ENCODE measurements at places on chromosomes 5 and 9.

- DNase-seq: no peak
Observed at GRCh38 chr5:74320526-74320925, 320.0 kb downstream of the ENC1 start.

DNA sequence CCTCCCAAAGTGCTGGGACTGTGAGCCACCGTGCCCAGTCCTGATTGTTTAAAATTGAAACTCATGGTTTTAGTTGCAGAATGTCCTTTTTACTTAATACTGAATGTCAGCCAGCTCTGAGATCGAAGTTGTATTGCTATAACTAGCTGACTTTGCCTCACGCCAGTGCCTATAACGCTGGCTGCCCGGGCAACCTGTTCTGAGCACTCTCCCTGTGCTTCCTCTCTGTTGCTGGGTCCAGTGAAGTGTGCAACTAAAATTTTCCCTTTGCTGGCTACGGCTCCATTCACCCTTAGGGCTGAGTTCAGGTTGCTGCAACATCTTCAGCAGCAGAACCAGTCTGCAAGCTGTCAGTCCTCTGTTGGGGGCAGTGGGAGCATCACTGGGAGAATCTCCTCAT lies 65.9 kb downstream of the GLDC start:
- no peak for DNase-seq

GRCh38 chr9:114309096-114309495 lies 13.8 kb upstream of the ORM1 start:
- DNase-seq: no peak

DNA sequence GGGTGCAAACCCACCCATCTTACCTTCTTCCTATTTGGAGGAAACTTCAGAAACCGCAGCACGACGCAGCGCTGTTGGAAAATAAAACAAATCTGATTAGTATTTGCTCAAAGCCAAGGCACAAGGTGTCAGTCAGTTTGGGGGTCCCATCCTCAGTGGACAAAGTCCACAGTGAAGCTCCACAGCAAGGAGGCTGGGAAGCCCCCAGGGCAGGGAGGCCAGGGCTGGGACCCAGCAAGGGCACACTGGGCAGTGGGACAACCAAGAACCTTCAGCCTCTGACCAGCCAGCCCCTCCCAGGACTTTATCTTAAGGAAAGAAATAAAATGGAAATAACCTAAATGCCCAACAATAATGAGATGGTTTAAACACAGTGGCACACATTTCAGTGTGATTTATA lies 11.3 kb downstream of the IPPK start:
- DNase-seq: no peak

GRCh38 chr5:147918899-147919298 lies 12.6 kb upstream of the C5orf46 start:
- DNase-seq: no peak

DNA sequence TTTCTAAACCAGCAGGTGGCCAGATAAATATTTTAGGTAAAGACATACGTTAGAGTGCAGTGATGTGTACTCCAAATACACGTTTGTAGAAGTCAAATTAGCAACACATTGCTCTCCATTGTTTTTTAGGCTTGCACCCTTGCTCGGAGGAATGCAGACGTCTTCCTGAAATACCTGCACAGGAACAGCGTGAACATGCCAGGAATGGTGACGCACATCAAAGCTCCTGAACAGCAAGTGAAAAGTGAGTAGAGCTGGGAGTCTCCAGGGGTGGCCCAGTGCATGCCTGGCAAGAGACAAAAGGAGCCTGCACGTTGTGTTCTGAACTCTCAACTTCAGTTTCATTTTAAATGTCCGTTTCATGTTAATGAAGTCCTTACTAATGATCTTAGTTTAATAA lies 207.5 kb upstream of the OTULINL start:
- no peak for DNase-seq

- peak; percentile 5 for DNase-seq
Observed at GRCh38 chr9:122991370-122991830, 42.1 kb upstream of the GPR21 start.

DNA sequence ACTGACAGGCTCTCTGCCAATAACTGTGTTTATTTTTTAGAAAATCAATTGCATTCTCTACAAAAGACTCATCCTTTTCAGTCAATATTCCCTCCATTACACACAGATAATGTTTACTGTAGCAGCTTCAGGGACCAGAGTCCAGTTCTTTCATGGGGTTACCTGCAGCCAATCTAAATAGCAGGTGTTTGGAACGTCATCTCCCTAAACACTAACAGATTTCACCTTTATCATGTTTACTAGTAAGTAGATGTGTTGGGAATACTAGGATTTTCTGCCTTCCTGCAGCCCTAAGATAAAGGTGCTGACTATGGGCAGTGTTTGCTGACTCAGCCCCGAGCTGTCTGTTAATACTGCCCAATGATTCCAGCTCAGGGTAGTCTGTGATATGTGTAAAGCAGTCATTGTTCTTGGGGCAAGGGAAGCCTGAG lies 447.0 kb downstream of the KIF4B start:
- DNase-seq: no peak

DNA sequence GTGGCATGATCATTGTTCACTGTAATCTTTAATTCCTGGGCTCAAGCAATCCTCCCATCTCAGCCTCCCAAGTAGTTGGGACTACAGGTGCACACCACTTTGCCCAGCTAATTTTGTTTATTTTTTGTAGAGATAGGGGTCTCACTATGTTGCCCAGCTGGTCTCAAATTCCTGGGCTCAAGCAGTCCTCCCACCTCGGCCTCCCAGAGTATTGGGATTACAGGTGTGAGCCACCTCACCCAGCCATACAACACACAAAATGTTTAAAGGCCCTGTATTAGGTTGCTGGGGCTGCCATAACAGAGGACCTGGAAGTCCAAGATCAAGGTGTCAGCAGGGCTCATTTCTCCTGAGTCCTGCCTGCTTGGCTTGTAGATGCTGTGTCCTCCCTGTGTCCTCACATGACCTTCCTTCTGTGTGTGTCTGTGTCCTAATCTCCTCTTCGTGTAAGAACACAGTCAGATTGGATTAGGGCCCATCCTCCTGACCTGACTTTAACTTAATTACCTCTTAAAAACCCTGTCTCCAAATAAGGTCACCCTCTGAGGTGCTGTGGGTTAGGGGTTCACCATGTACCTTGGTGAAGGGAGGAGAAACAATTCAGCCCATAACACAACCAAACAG lies 5.4 kb downstream of the UBE2QL1 start:
- no peak for DNase-seq

DNA sequence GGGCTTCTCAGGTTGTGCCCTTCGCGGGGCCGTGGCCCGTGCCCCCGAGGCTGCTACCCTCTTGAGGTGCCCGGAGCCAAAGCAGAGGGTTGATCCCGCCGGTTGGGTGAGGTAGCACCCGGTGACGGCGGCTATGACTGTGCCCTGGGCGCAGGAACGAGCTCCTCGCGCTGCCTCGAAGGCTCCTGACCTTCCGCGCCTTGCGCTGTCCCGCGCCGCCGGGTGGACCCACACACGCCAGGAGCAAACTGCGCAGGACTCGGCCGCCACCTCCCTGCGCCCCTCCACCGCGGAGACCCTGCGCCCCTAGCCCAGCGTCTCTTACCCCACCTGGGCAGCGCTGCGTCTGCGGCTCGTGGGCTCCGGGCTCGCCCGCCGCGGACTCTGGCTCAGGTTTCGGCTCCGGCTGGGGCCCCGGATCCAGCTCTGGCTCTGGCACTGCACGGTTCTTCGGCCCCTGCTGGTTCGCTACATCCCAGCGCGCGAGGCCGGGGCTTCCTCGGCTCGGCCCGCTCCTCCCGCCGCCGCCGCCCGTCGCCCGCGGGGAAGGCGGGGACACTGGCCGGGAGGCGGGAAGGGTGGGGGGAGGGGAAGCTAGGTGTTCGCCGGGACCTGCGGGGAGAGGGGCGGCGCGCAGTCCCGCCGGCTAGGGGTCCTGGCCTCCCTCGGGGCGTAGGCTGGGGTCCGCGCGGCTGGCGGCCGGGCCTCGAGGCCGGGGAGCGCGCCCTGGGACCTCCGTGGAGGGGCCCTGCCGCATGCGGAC lies 5.4 kb upstream of the PITX1 start:
- no peak for DNase-seq

- DNase-seq: peak; percentile 13
Observed at GRCh38 chr9:6759185-6759977, 1.6 kb downstream of the KDM4C start.

DNA sequence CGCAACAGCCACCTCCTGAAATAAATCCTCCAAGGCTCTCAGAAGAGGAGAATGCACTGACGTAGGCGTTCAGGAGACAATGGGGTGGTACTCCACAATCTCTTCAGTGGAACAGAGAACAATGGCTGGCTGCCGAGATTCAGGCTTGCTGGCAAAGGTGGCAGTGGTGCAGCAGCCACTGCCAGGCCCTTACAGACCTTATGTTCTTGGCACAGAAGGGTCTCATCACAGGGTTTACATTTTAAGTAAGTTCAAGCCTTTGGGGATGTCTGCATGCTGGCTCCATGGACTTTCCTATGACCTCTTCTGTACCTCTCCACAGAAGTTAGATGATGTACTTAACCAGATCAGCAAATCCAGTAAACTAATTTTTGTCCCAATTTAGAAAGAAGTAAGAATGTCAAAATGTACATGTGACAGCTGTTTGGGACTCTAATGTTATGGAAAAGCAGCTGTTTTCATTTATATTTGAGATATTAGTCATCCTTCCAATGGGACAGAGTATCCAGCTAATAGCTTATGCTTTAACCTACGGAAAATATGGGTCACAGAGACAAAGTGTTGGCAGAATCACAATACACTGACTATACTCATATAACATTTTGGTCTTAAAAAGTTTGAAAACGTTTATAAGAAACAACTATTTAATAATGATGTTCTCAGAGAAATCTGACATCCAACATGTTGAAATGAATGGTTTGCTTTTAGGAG lies 180.9 kb downstream of the MAPKAP1 start:
- no peak for DNase-seq

- no peak for DNase-seq
Observed at GRCh38 chr5:35153375-35153932, 76.8 kb downstream of the PRLR start.

DNA sequence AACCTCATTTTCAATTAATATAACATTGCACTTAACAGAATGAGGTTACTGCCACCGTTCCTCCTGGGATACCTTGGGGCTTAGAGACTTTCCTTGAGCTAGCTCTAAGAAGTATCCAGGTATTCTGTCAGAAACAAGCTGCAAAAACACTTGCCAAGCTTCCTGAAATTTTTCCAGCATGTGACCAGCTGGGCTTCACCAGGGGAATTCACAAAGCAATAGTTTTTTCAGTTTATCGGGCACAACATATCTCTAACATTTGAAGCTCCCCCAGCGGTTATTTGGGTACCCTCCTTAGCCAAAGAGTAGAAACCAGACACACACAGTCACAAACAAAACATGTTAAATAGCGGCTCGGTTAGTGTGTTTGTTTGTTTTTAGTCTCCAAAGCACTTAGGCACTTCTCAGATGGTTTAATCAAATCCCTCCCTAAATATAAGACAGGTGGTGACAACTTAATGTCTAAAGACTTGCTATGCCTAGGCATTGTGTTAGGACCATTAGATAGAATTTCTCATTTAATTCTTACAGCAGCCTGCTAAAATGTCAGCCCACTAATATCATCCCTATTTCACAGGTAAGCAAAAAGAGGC lies 278.2 kb downstream of the GLIS3 start:
- no peak for DNase-seq

GRCh38 chr9:69946800-69947437 lies 96.7 kb upstream of the MAMDC2 start:
- peak; percentile 48 for DNase-seq

DNA sequence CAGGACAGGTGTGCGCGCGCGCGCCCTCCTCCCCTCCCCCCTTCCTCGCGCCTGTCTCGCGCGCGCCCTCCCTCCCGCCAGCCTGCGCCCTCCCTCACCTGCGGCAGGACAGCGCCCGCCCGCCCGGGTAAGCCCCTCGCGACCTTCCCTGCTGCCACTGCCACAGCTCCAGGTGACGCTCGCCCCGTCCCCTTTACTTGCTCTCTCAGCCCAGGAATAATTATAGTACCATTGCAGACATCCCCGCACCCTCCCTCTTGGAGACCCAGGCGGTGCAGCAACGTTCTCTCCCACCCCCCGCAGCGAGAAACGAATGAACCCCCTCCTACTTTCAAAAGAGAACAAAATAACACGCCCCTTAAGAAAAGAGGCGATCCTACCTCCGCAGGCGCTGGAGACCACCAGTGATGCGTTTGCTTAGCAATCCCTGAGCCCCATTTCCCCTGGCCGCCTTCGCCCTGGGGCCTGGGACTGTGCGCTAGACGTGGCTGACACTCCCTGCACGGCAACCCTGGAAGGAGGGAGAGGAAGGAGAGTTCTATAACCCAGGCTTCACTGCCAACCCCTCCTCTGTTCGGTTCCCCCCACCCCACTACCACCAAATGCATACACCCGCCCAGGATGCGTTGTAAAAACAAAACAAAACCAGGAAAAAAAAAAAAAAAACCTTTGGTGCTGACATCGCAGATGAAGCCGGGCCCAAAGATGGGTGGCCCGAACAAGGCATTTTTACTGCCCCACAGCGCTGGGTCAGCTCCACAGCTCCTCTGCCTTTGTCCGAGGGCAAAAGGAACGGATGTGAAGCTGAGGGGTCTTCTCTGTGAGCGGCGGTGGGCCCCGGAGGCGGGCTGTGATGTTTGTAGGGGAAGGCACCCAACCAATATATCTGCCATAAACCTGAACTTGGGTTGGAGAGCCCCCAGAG lies 5.6 kb upstream of the PURA start:
- DNase-seq: no peak

GRCh38 chr5:151597749-151598148 lies 6.6 kb upstream of the FAT2 start:
- DNase-seq: no peak

- no peak for DNase-seq
Observed at GRCh38 chr5:181176254-181176952, 28.6 kb downstream of the TRIM7 start.

DNA sequence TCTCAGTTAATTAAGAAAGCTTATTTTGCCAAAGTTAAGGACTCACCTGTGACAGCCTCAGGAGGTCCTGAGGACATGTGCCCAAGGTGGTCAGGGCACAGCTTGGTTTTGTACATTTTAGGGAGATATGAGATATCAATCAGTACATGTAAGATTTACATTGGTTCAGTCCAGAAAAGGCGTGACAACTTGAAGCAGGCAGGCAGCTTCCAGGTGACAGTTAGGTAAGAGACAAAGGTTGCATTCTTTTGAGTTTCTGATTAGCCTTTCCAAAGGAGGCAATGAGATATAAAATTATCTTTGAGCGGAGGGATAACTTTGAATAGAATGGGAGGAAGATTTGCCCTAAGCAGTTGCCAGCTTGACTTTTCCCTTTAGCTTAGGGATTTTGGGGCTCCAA lies 47.8 kb downstream of the SLC1A1 start:
- no peak for DNase-seq

DNA sequence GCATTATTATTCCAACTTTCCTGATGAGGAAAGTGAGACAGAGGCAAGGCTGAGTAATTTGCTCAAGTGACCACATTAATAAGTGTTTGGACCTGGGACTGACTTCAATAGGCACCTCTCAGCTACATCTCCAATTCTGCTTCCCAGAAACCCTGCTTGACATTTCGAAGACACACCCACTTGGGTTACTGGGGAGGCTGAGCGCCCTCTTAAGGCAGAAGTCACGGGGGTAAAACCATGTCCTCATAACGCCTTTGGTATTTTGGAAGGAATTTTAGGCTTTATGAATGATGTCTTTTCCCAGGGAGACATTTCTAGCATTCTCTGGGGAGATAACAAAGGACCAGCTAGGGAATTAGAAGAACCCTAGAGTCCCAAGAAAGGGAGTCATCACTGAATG lies 53.3 kb downstream of the TRPC7 start:
- DNase-seq: no peak
